ENCODE measurements at places on chromosomes 1 and 21.

DNA sequence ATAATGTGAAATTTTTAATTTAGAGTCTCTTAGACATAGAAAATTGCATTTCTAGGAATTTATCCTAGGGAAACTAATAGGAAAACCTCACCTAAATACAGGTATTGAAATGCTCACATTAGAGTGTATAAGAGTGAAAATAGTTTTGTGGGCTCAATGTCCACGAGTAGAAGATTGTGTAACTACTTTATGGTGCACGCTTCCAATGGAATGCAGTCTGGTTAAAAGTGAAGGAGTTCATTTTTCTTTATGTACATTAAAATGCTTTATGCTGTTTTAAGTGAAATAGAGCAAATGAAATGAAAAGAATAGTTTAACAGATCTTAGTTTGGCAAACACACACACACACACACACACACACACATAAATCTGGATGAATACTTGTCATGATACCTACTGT lies 278.2 kb downstream of the USP25 start:
- DNase-seq, result no peak

DNA sequence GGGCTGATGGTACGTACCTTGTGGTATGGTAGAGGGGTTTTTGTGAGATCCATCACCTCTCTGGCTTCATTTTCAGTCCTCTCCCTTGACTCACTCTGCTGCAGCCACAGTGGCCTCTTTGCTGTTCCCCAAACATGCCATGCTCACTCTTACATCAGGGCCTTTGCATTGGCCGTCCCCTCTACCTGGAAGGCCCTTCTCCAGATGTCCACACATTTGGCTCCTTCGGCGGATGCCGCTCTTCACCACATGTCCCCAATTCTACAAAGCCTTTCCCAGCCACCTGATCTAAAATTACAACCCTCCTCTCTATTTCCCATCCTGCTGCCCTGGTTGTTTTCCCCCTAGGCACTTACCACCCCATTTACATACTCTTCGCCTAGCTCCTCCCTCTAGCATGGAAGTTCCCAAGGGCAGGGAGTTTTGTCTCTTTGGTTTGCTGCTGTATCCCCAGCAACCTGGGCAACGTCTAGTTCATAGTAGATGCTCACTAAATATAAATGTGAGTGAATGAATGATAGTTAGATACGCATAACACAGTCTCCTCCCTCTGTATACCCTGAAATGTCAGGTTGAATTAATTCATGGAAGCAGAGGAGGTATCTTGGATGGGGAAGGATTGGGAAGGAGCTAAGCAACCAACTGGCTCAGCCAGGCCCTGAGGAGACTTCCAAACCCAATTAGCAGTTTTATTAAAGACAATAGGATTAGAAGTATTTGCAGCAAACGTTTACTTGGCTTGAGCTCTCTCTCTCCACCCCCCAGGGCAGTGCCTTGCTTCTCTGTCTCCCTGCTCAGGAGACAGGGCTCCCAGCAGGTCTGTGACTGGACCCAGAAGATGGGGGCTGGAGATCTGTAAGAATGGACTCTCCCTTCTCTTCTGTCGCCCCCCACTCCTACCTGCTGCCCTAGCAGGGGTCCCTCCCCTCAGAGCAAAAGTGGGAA lies 264.2 kb downstream of the GRIK3 start:
- DNase-seq, result no peak

- no peak for DNase-seq
These were observed 19.0 kb downstream of the YARS1 start for GRCh38 chr1:32798191-32798590.

- no peak for DNase-seq
These were observed 48.3 kb downstream of the LRRC8C start for GRCh38 chr1:89681045-89681729.

DNA sequence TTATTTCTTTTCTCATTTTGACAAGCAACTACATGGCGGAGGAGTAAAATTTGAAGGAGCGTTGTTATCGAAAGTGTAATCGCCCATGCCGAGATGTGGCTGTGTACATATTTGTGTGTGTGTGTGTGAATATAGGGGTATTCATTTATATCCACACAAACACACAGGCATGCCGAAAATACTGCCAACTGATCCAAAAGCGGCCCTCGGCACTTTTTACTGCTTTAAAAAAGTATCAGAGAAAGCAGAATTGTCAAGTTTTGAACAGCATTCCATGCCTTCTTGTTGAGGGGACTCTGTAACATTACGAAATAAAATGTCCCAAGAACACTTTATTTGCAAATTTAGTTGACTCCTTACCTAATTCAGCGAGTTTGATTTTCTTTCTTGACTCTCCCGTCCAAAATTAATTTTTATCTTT lies 1.1 kb downstream of the PBX1 start:
- no peak for DNase-seq
